ENCODE measurements at places on chromosomes 2 and 18.

DNA sequence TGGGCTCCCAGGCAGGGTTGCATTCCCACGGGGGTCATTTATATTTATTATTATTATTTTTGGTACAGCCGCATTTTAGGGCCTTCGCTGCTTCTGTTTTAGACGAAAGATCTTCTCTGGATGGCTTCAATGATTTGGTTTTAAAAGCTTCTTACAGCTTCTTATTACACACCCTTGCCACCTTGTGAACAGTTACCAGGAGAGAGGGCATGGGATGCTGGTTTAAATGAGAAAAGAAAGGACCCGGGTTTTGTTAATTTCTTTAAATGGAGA lies 1.7 kb downstream of the SH3RF3 start:
- no peak for DNase-seq

DNA sequence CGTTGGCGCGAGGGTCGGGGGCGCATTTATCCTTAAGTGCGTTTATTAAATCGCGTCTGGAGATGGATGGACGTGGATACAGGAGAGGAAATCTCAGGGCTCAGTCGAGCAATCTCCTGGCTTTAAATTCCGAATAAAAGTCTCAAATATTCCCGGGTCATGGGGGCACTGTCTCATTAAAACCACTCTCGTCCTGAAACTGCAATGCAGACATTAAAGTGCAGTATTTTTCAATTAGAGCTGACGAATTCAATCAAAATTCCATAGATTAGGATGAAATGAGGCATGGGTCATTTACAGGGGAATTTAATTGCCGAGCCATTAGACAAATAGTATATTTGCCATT lies 10.7 kb upstream of the GBX2 start:
- no peak for DNase-seq

- DNase-seq = peak; percentile 20
Observed at GRCh38 chr18:48539406-48540250, 797 bp downstream of the CTIF start.

DNA sequence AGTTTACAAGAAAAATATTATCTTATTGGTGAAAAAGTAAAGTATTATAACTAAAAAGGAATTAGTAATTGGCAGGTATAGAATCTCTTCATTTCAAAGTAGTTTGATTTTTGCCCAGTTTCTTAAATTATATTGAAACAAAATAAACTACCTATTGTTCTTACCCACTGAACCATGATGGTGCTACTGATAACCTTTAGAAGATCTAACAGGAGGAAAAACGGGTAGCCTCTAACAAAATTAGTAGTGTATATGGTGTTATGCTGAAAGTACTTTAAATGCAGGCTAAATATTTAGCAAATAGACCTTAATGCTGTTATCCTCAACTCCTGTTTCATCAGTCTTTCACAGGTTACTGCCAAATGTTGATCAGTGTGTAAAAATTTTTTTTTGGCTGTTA lies 19.1 kb downstream of the MRPS9 start:
- no peak for DNase-seq

GRCh38 chr2:239555571-239555905 lies 154.7 kb upstream of the HDAC4 start:
- DNase-seq = no peak

DNA sequence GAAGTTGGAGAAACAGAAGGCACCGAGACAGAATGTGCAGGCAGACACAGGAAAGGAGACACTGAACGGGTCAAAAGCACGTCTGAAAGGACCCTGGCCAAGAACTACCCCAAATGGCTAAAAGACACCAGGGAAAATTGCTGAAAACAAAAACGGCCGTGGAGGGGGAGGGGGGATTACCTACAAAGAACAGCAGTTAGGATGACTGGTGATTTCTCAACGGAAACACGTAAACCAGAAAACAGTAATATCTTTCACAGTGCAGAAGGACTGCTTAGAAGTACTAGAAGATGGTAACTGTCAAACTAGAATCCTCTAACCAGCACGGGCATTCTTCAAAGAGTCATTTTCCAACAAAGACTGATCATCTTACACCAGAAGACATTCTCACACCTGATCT lies 142.6 kb downstream of the HDAC4 start:
- DNase-seq = no peak

- DNase-seq = no peak
Observed at GRCh38 chr2:121004950-121005349, 269.3 kb downstream of the GLI2 start.

DNA sequence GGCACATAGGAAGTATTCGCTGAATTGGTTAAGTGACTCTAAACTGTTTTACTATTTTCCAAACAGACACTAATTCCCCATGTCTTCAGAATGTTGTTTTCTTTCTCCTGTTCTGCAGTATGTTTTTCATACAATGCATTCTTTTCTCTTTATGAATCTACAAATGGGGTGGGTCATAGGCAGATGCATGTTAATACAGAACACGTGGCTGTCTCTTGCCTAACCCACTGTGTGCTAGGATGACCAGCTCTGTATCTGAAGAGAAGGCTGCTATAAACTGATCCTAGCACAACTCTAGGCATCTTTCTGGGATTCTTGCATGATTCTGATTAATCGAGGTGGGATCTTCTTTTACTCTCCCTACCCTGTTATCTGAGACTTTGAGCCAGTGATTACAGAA lies 826.0 kb downstream of the PLCL1 start:
- no peak for DNase-seq

GRCh38 chr2:203786549-203787351 lies 80.3 kb downstream of the CD28 start:
- no peak for DNase-seq

- no peak for DNase-seq
Observed at GRCh38 chr2:136764452-136765255, 691 bp upstream of the THSD7B start.

- no peak for DNase-seq
Observed at GRCh38 chr18:23658285-23658684, 4.4 kb downstream of the ANKRD29 start.

GRCh38 chr2:58073751-58074150 lies 27.1 kb downstream of the VRK2 start:
- DNase-seq = no peak

GRCh38 chr2:205936446-205936845 lies 149.5 kb downstream of the INO80D start:
- DNase-seq = no peak

DNA sequence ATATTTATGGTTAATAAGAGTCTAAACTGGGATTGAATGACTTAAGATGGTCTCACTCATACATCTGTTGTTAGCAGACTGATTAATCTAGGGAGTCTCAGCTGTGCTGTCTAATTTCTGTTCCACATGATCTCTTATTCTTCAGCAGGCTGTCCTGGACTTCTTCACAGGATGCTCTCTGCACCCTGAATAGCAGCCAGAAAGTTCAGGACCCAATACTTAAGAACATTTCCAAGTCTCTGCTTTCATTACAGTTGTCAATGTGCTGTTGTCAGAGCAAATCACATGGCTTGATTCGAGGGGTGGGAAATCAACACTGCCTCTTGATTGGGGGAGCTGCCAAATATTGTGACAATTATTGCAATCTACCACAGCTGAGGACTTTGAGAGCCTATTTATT lies 627.1 kb upstream of the SLC8A1 start:
- DNase-seq = no peak

GRCh38 chr2:236772220-236772837 lies 202.7 kb downstream of the ACKR3 start:
- DNase-seq = no peak

DNA sequence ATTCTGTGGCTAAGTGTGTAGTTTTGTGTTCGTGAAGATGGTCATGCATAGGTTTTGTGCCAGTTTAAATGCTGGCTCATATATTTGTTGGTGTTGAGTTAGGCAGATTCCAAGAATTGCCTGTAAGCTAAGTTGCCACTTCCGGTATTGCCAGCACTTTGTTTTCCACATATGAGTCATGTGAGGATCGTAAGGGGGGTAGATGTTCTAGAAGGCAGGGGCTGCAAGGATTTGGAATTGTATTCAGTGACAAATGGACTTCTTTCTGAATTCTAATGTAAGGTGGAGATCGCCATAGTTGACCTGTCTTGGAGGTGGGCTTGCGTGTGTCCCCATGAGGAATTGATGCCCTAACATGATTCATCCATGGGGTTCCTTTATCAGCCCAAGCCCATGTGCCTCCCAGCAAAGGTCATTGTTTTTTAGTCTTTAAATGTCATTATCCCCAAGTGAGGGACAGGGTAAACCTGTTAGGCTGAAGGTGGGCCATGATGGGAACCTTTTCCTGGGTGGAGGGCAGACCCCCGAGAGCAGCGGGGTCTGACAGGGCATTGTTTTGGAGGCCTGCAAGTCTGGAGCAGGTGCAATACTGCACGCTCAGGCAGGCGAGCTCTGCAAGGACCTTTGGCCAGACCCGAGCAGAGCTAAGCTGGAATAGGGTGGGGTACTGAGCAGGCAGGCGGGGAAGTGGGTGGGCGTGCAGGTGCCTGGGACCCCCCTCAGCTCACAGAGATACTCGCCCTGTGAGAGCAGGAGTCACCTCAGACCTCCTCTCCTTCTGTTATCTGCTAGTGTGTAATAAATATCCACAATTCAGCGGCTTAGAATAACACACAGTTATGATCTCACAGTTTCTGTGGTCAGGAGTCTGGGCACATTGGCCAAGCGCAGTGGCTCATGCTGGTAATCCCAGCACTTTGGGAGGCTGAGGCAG lies 77.4 kb downstream of the LRRFIP1 start:
- DNase-seq = no peak

GRCh38 chr2:176128172-176128981 lies 1.1 kb upstream of the HOXD8 start:
- DNase-seq = no peak

GRCh38 chr18:3760741-3761140 lies 310.8 kb downstream of the TGIF1 start:
- DNase-seq = no peak

- peak; percentile 30 for DNase-seq
Observed at GRCh38 chr18:3604498-3605408, 154.8 kb downstream of the TGIF1 start.

DNA sequence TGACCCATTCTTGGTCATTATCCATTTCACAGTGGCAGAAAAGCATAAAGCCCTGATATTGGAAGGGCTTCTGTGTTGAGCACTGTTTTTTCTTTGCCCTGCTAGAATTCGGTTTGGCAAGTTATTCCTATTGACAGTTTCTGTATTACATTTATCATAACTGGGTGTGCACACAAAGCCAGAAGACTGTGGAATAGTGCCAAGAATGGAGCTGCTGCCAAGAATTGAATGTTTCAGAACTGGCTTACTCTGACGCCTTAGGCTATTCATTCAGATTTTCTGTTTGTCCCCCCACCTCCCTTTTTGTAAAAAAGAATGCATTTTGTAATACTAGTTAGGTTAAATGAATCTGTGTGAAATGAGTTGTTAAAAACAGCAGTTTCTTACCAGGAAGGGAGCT lies 12.7 kb downstream of the KDM3A start:
- DNase-seq = no peak

DNA sequence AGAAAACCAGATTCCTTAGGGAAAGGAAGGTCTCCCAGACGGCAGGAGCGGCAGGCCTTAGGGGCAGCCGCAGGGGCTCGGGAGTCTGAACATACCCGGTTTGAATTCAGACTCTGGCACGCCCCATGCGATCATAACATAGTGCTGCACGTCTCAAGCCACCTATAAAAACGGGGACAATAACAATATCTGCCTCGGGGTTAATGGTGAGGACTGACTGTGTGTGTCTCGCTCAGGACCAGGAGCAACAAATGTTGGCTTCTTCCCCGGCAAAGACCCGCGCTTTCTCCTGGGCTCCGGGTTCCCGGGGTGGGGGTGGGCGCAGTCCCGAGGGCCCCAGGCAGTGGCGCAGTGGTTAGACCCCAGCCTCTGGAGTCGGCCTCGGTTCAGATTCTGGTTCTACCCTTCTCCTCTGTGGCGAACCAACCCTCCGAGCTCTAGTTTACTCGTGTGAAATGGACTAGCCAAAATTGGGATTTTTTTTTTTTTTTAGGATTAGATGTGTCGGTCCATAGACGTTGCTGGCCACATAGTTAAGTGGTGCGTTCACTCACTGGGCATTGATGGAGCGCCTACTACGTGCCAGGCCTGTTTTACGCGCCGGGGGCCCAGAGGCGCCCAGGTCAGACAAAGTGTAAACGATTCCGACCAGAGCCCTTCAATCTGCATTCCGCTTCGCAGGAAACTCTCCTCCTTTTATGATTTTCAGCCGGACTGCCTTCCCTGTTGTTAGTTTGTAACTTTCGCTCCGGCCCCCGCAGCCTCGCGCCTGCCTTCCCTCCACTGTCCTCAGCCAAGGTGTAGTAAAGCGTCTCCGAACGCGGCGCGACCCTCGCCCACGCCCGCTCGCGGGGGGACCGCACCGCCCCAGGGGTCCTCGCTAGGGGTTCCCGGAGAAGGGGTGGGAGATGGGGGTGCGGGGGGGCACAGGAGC lies 820 bp upstream of the SH3BP4 start:
- no peak for DNase-seq

GRCh38 chr2:73225513-73226360 lies 7.3 kb downstream of the PRADC1 start:
- no peak for DNase-seq

GRCh38 chr2:85994897-85995647 lies 106.3 kb upstream of the ST3GAL5 start:
- DNase-seq = no peak

DNA sequence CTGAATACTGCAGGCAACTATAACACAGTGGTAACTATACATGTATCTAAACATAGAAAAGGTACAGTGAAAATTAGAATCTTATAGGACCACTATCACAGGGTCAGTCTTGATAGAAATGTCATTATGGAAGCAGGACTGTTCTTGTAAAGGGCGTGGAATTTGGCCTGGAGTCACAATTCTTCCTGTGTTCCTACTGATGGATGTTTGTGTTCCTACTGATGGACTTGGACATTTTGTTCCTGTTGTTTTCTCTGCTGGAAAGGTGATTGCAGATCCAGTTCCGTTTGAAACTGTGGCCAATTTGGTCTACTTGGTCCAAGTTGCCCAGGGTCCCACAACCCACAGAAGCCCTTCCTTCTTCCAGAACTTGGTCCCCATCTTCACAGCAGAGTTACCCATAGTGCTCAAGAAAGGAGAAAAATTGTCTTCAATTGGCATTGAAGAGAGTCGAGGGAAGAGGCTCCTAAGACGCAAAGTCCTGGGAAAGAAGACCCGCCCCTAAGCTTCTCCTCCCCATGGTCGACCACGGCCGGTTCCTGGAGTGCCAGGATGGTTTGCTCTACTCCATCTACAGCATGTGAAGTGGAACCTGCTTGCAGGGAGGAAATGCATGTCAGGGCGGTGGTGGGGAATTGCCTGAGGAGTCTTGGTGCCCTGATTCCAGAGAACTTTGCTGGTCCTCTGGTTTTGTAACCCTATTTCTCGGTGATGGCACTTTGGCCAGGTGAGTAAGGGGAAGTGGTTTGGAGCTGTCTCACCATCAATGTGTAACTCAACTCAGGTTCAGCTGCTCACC lies 102.8 kb upstream of the RAB12 start:
- no peak for DNase-seq
